ENCODE measurements at places on chromosomes 12 and 14. TPM values are rescaled to one million over a fixed set of nuclear protein-coding genes. Genes with fewer than 3 reads are reported as not detected.

- ATAC-seq, result no peak
Observed at GRCh38 chr12:75822416-75822815, 209.2 kb downstream of the PHLDA1 start.

GRCh38 chr14:34707722-34708121 is 6.7 kb downstream of the CFL2 start:
- ATAC-seq, result no peak

DNA sequence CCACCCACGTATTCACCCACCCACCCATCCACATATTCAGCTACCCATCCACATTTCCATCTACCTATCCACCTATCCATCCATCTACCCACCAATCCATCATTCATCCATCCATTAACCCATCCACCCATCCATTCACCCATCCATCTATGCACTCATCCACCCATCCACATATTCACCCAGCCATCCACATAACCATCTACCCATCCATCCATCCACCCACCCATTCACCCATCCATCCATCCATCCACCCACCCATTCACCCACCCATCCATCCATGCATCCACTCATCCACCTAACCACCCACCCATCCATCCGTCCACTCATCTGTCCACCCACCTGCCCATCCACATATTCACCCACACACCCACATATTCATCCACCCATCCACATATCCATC is 70.5 kb downstream of the LGMN start:
- no peak for ATAC-seq

GPD1 gene
- 0.56 TPM for total RNA-seq

DNA sequence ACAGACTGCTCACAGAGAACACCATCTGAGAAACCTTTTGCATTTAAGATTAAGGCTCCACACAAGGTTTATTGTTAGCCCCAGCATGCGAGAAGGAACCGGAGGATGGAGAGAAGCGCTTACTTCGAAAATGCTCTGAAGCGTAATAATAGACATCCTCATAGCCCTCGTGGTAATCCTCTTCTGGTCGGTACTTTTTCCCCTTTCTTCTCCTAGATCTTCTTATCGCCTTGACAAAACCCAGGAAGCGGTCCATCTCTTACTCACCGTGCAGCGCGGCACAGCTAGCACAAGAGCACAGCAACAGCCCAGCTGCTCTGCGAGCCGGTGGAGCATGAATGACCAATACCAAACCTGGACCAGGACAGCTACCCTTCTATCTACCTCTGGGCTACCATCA is 125.1 kb upstream of the GRIP1 start:
- no peak for ATAC-seq

- no peak for ATAC-seq
Observed at GRCh38 chr12:131852551-131853299, 24.5 kb downstream of the MMP17 start.

GRCh38 chr14:104820669-104821228 is 19.8 kb downstream of the ZBTB42 start:
- peak; percentile 48 for ATAC-seq

LRP1-AS gene
- total RNA-seq, result not detected

- no peak for ATAC-seq
Observed at GRCh38 chr12:120851944-120852343, 52.2 kb downstream of the SPPL3 start.

SCN8A gene
- 0.68 TPM for total RNA-seq

BHLHE41 gene
- 5.8 TPM for total RNA-seq

GRCh38 chr14:73833034-73833433 is 18.6 kb upstream of the PTGR2 start:
- no peak for ATAC-seq

FAM186B gene
- total RNA-seq, result 0.36 TPM

- ATAC-seq, result no peak
Observed at GRCh38 chr12:23760495-23760894, 189.0 kb downstream of the SOX5 start.

FAR2 gene
- total RNA-seq, result 1.1 TPM

DNA sequence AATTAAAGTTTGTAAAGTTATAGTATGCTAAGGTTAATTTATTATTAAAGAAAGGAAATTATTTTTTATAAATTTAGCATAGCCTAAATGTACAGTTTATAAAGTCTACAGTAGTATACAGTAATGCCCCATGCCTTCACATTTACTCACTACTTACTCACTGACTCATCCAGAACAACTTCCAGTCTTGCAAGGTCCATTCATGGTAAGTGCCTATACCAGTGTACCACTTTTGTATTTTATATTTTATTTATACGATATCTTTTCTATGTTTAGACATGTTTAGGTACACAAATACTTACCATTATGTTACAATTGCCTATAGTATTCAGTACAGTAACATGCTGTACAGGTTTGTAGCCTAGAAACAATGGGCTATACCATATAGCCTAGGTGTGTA is 95.1 kb upstream of the GRIN2B start:
- ATAC-seq, result no peak

- no peak for ATAC-seq
Observed at GRCh38 chr14:43161477-43161876, 1345.6 kb downstream of the FSCB start.

GRCh38 chr12:52848661-52849255 is at the start of gene KRT78:
Gene KRT78 (minus strand): TSS chr12:52848994. CDS start chr12:52848930, 64 bp downstream.
- peak; percentile 55 for ATAC-seq

DNA sequence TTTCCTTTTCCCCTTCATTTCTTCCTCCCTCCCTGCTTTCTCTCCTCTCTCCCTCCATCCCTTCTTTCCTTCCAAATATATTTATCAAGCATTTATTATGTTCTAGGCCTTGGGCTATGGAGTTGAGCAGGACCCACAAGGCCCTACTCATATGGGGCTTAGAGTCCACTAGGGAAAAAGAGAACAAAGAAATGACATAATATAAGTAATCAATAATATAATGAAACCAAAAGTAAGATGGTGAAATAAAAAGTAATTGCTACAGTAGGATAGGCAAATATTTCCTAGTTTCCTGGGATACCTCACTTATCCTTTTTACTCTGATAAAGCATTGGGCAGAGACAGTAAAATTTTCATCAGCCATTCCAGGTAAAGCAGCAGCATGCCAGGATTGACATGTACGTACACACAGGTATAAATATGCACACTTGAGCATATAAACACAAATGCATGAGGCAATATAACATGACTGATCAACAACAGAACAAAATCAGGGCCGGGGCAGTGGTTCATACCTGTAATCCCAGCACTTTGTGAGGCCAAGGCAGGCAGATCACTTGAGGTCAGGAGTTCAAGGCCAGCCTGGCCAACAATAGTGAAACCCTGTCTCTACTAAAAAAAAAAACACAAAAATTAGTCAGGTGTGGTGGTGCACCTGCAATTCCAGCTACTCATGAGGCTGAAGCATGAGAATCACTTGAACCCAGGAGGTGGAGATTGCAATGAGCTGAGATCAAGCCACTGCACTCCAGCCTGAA is 35.5 kb upstream of the CSRP2 start:
- no peak for ATAC-seq

- peak; percentile 11 for ATAC-seq
Observed at GRCh38 chr12:879641-880040, 69.9 kb downstream of the RAD52 start.

GRCh38 chr12:3493043-3493858 is 2.2 kb downstream of the PRMT8 start:
- ATAC-seq, result no peak

DNA sequence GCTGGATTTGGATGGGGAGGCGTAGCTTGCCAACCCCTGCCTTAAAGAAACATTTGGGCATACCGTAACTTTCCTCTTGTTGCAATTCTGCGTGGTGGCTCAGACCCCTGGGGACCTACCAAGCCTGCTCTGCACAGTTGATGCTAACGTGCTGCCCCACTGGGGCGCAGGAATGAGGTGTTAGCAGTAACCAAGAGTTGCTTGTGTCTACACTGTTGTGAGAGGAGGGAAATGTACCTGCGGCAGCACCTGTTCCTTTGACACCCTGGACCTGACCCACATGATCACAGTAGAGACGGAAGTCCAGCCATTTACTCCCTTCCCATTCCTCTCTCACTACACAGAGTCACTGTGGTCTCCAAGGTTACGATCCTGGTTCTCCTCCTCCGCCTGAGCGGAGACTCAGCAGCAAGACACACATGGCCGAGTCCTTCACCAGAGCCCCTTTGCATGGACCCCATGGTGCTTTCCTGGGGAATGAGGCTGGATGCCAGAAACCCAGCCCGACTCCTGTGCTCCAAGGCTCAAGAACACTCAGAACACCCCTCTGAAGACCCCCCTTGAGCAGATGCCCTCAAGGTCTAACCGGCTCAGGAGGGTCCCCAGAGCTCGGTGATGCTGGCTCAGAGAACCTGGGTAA is 84.8 kb downstream of the FBXL14 start:
- ATAC-seq, result no peak

DNA sequence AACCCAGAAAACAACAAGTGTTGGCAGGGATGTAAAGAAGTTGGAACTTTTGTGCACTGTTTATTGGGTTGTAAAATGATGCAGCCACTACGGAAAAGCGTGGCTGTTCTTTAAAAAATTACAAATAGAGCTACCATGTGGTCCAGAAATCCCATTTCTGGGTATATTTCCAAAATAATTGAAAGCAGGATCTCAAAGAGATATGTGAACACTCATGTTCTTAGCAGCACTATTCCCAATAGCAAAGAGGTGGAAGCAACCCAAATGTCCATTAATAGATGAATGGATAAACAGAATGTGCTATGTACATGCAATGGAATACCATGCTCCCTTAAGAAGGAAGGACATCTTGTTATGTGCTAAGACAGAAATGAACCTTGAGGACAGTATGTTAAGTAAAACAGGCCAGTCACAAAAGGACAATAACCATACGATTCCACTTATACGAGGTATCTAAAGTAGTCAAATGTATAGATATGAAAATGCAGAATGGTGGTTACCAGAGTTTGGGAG is 249.5 kb downstream of the PHLDA1 start:
- no peak for ATAC-seq

MYG1 gene
- 30.2 TPM for total RNA-seq

DNA sequence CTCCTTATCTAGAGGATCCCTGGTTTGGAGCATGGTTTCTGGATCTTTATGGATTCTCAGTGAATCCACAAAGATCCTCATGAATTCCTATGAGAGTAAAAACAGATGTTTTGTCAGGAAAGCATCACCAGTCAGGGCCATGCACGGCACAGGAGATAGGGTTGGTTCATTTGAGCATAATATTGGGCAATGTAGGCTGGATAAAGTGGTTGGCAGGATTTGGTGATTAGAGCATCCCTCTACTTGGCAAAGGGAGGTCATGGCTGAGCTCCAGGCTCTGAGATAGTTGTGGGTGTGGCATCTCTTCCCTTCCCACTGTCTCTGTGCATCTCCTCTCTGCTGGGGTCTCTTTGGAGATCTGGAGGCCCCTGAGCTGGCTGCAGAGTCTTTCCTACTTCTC is 149.8 kb downstream of the DACT1 start:
- ATAC-seq, result no peak

DNA sequence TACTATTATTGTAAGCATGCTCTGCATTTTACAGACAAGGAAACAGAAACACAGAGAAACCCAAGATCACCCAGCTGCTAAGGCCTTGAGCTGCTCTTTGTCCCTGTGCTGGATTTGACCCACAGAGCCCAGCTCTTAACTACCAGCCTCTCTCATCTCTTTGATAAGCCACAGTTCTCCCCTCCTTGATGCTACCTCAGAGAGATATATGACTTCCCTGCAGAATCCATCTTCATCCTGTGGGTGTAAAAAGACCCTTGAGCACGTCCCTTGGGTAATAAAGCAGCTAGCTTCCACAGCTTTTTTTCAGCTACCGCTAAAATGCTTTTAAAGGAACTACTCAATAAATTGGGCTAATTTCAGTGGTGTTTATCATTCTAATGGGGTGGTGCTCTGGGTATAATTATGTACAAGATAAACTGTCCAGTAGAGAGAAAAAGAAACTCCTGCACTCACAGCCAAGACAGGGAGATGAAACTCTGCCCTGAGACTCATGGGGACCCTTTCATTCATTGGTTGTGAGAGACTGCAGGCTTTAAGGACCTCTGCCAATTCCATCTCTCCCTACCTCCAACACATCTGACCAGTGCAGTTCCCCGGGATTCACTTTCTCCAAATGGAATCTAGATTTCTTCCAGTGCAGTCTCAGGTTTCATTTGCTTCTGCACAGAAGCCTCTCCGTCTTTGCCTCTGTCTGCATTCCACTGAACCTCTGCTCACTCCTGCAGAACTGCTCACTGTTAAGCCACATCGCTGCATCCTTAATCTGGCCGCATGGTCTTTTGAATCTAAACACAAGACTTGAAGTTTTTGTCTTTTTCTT is 24.7 kb upstream of the NTF3 start:
- no peak for ATAC-seq

DNA sequence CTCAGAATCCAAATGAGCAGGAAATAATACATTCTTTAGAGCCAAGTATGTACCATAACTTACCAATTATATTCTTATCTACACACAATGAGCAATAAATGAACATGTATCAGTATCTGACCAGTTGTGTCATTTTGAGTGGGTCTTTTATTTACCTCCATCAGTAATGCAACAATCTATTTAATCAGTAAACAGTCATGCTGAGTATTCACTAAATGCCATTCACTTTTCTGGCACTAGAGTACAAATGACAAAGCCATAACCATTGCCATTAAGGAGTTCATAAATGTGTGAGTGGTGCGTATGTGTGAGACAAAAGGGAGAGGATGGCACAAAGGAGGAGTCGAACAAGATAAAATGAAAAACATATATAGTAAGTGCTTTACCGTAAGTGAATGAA is 1.5 kb upstream of the STRAP start:
- ATAC-seq, result no peak

TAS2R10 gene
- total RNA-seq, result 0.16 TPM

INHBC gene
- not detected for total RNA-seq

RNASE1 gene
- total RNA-seq, result 8.6 TPM

LIN7A gene
- total RNA-seq, result 0.56 TPM

PTCSC3 gene
- not detected for total RNA-seq

RPGRIP1 gene
- total RNA-seq, result not detected

- no peak for ATAC-seq
Observed at GRCh38 chr12:27657296-27657695, 39.0 kb upstream of the REP15 start.

GRCh38 chr14:63725786-63726460 is 1.9 kb downstream of the SGPP1 start:
- no peak for ATAC-seq

- ATAC-seq, result no peak
Observed at GRCh38 chr14:65303190-65303898, 109.2 kb upstream of the FUT8 start.

DNA sequence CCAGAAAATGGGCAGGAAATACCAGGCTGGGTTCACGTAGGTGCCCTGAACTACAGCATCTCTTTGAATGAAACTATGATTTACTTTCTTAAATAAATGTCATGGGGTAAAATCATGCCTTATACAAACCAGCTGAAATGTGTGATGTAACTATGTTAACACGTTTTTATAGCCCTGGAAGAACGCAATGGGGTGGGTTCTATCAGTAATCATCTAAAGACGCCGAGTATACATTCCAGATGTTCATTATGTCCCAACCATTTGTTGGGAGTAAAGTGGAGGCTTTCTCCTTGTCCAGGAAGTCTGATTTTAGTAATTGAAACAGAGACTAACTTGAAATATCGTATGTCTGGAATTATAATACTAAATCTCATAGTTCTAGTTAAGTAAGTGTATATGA is 16.2 kb upstream of the IGF1 start:
- no peak for ATAC-seq

GRCh38 chr14:91103116-91103515 is 10.8 kb upstream of the DGLUCY start:
- ATAC-seq, result no peak

- no peak for ATAC-seq
Observed at GRCh38 chr12:9735601-9736000, 2.7 kb upstream of the CLECL1 start.

GRCh38 chr14:105049753-105050550 is 15.3 kb downstream of the GPR132 start:
- ATAC-seq, result no peak

NXPH4 gene
- 6.7 TPM for total RNA-seq

VDR gene
- total RNA-seq, result 18.0 TPM
